ENCODE measurements at places on chromosomes 12 and 14.

DNA sequence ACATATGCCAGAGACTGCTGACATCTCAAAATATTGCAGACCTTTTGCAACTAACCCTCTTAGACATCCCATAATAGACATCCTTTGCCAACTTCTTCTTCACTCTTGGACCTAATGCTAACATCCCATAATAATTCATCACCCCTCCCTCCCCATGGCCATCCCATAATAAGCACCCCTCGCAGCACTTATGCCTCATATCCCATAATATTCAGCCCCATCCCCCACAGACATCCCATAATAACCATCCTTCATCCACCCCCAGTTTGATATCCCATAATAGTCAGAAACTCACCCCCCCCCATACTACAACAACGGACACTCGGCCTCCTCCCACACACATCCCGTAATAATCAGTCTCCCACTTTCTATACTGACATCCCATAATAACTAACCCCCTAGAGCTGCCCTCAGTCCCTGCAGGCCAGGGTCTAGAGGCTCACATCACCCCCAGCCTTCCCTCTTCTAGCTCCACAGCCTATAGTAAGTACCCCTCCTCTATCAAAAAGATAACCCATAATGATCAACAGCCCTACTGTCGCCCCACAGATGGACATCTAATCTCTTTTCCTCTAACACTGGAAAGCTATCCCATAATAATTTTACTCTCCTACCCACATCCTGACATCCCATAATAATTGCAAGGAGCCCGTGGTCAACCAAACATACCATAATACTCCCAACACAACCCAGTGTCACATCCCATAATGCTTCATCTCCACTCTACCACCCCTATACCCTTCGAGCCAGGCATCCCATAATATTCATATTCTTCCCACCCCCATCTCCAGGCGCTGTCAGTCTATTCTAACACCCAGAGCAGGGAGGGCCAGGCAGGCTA, 792 bp upstream of the CHD4 start:
- peak; percentile 80 for DNase-seq

GRCh38 chr14:95507174-95507573, 9.3 kb downstream of the SYNE3 start:
- no peak for DNase-seq

- no peak for DNase-seq
Observed at GRCh38 chr14:52079239-52079959, 10.5 kb upstream of the NID2 start.

DNA sequence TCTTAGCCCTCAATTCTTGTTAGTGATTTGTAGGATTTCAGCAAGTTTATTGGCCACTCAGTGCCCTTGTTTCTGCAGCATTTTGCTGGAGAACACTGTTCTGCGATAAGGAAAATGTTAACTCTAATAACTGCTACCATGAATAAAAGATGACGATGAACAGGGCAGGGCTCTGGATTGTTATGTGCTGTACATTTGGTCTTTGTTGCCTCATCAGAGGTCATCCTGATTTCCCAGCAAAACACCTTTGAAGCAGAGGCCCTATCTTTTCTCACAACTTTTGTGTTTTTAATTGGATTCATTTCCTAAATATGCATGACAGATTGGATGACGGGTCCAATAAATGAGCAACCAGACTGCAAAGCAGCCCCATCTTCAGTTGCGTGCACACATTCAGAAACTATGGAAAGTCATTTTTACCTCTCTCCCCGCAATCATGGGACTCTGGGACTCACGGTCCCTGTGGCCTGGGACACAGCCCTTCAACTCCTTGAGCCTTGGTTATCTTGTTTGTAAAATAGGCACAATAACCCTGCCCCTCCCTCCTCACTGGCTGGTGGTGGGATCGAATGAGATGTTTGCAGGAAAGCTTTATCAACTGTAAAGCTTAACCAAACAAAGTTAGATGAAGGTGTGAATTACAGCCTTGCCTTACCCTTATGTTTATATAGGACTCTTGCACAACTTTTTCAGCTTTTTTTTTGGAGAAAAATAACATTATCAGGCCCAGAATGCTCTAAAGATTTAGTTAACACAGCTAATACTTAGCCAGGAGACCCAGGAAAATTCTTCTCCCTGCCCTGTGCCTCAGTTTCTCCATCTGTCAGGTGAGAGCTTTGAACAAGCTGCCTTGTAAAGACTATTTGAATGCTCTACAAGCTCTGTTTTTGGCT, 45.4 kb downstream of the RPH3A start:
- no peak for DNase-seq

GRCh38 chr14:63633801-63634200, 7.9 kb downstream of the WDR89 start:
- no peak for DNase-seq

- DNase-seq: no peak
Observed at GRCh38 chr12:9388379-9388778, 180.2 kb upstream of the PZP start.

GRCh38 chr12:116381744-116382685, 104.5 kb upstream of the MED13L start:
- DNase-seq: no peak

GRCh38 chr14:77007183-77007974, 21.1 kb downstream of the IRF2BPL start:
- no peak for DNase-seq

GRCh38 chr14:36452860-36453259, 67.2 kb downstream of the NKX2-1 start:
- DNase-seq: no peak

DNA sequence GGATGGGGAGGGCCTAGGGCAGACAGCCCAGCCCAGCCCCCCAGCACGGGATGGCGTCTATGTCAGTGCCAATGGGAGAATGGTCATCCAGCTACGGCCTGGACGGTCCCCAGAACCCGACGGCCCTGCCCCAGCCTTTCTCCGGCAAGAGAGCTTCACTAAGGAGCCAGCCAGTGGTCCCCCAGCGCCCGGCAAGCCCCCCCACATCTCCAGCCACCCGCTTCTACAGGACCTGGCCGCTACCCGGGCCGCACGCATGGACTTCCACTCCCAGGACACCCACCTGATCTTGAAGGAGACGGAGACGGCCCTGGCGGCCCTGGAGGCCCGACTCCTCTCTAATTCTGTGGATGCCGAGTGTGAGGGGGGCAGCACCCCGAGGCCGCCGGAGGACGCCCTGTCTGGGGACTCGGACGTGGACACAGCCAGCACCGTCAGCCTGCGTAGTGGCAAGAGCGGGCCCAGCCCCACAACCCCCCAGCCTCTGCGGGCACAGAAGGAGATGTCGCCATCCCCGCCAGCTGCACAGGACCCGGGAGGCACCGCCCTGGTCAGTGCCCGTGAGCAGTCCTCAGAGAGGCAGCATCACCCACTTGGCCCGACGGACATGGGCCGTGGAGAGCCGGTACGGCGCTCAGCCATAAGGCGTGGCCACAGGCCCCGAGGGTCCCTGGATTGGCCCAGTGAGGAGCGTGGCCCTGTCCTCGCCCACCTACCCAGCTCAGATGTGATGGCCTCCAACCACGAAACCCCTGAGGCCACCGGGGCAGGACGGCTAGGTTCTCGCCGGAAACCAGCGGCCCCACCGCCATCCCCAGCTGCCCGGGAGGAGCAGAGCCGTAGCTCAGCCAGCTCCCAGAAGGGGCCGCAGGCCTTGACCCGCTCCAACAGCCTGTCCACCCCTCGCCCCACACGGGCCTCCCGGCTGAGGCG, 21.9 kb downstream of the CEP170B start:
- no peak for DNase-seq

DNA sequence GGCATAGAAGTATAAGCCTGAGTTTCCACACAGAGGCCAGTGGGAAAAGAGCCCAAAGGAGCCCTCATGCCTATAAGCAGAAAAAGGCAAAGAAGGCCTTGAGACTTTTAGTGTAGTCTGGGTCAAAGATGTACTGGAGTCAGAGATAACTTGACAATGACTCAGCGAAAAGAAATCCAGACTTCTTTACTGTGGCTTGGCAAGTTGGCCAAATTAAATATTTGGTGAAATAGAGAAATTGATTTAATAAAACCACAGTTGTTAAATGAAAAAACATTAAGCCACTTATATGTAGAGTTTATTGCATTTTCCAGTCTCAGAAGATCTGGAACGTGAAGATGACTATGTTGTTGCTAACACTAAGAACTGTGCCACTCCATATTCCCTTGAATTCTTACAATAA, 105.1 kb downstream of the TMTC3 start:
- DNase-seq: no peak

- no peak for DNase-seq
Observed at GRCh38 chr12:54285150-54286041, 4.9 kb downstream of the HNRNPA1 start.

GRCh38 chr12:26632756-26633155, 200.2 kb downstream of the ITPR2 start:
- no peak for DNase-seq

DNA sequence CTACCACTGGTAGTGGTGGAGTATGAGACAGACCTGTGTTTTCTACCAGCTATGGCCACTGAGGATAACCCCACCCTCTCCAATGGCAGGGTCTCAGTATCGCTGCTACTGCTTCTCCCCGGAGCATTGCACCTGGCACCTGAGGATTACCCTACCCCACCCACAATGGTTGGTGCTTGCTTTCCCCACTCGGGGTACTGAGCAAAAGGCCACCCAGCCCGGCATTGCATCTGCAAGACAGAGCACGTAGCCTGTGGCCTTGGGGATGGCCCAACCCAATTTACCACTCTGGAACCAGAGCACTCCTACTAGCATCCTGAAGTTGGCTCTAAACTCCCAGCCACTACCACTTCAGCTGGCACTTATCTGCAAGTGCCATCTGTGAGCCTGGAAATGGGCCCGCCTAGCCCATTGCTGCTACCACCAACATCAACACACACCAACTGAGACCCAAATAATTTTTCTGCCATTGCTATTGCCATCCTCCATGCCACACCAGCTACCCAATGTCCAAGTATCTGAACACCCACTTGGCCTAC, 145.7 kb downstream of the CNTN1 start:
- DNase-seq: no peak

GRCh38 chr14:100804138-100804537, 21.8 kb upstream of the MEG3 start:
- DNase-seq: no peak

DNA sequence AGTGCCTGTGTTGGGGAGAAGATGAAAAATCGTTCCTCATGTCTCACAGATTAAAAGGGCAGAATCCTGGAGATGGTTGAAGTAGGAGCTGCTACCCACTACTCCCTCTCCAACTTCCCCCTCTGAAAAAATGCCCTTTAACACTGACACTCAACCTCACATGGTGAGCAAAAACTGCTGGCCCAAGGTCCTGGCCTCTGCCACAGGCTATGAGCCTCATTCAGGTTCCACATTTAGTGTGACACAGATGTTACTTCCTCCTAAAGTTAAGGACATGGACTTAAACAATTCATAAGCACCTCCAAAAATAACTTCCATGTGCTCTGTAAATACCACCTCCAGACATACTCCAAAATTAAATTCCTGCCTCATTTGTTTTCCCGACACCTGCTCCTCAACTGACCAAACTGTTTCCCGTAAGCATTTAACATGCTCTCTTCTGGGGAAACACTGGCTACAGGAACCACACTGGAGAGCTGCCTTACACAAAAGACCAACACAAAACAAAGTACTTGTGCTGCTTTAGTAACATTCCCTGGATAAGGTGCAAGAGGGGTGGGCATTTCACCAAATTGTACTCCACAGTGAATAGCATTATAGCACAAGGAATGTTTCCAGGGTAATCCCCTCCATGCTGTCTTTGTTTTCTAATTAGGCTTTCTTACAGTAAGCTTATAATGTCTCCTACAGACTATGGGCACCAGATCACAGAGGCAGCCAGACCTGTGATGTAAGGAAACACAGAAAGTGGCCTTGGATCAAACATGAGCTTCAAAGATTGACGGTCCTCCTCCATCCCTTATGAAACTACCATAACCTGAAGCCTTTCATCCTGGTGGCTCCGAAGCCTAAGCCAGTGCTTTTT, 57.0 kb downstream of the PHLDA1 start:
- DNase-seq: no peak

GRCh38 chr14:89479802-89480201, 62.8 kb upstream of the FOXN3 start:
- no peak for DNase-seq

GRCh38 chr12:132500142-132500855, 10.3 kb downstream of the FBRSL1 start:
- DNase-seq: no peak

GRCh38 chr14:49915085-49915484, 22.2 kb downstream of the ARF6 start:
- DNase-seq: no peak

GRCh38 chr14:71115306-71115705, 208.0 kb downstream of the PCNX1 start:
- DNase-seq: no peak

DNA sequence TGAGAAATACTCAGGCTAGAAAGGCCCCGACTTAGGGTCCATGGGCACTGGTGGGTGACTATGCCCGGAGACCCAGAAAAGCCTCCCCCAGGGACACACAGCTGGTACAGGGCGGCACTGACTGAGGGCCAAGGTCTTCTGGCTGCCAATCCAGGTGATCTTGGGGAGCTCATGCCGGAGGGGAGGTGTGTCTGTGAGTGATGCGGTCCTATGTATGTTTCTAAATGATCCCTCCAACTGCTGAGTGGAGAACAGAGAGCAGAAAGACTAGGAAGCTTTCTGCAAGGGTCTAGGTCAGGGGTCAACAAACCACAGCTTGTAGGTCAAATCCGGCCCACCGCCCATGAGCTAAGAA, 391 bp downstream of the SERPINA4 start:
- DNase-seq: no peak

DNA sequence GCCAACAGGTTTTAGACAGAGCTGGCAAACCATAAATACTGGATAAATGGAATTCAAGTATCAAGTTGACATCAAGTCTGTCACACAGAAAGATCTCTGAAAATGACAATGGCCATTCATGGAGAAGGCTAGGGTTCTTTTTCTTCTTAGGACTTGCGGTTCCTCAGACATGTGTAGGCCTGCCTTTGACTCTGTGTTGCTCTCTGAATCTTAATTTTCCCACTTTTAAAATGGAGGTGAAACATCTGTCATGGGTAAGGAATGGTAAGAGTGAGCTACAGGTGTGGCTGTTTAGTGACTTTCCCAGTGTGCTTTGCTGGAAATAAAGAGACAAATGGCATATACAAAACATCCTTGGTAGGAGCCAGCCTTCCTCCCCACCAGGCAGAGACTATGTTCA, 79.2 kb downstream of the PTCSC3 start:
- DNase-seq: no peak

- DNase-seq: no peak
Observed at GRCh38 chr14:35632271-35632670, 98.3 kb downstream of the INSM2 start.

- no peak for DNase-seq
Observed at GRCh38 chr14:70130482-70130881, 58.3 kb downstream of the SLC8A3 start.

- DNase-seq: no peak
Observed at GRCh38 chr14:50002926-50003212, 110.0 kb downstream of the ARF6 start.

GRCh38 chr14:55715889-55716288, 135.9 kb downstream of the KTN1 start:
- no peak for DNase-seq

- no peak for DNase-seq
Observed at GRCh38 chr12:16349131-16349460, 1.7 kb downstream of the MGST1 start.

GRCh38 chr12:99709619-99710018, 62.1 kb downstream of the GARIN6 start:
- no peak for DNase-seq
